Substantia nigra (tissue), 51 donors: ENCODE measurements at places on chromosomes 16 and 17.

- no peak for DNase-seq
Observed at GRCh38 chr16:19991614-19992013, 82.1 kb downstream of the GPR139 start.

DNA sequence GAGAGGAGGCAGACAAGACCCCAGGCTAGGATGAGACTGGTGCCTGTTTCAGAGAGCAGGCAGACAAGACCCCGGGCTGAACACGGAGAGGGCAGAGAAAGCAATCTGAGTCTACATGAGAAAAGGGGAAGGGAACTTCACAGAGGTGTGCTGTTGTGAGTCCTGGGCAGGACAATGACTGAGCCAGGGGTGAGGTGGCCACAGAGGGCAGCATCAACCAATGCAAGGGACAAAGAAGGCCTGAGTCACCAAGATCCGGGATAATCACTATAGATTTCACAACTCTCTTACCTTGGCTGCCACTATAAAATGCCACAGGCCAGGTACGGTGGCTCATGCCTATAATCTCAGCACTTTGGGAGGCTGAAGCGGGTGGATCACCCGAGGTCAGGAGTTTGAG lies 89.0 kb downstream of the SLC39A11 start:
- no peak for DNase-seq

DNA sequence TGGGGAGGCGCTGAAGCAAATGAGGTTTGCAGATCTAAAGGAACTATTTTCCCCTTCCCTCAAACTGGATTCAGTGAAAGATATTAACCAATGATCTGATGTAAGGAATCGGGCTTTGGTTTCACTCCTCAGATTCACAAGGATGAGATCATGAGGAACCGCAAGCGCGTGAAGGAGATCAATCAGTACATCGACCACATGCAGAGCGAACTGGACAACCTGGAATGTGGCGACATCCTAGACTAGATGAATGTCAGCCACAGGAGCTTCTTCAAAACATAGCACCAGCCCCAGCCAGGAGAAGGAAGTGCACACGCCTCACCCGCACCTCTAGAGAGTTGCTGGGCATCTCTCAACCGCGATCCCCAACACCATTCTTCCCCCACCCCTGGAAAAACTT lies 22.5 kb downstream of the ATPAF2 start:
- no peak for DNase-seq

- peak; percentile 33 for DNase-seq
Observed at GRCh38 chr17:81388091-81388611, 7.1 kb upstream of the BAHCC1 start.

- DNase-seq, result no peak
Observed at GRCh38 chr17:39236981-39237441, 11.3 kb upstream of the STAC2 start.

DNA sequence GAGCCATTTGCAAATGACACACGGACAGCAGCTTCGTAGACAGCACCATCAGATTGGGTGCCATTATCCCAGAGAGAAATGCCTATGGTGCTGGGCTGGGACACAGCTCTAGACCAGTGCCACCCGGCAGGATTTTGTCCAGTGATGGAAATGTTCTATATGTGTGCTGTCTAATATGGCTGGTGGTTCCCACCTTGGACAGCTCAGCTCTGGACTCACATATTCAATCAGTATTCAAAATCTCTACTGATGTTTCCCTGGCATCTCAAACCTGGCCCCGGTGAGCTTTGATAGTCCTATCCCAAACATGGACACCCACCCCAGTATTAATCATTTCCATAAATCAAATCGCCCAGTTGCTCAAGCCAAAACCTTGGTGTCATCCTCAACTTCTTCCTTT lies 23.0 kb downstream of the FA2H start:
- DNase-seq, result no peak

GRCh38 chr16:25106567-25107465 lies 4.7 kb upstream of the LCMT1 start:
- peak; percentile 85 for DNase-seq

DNA sequence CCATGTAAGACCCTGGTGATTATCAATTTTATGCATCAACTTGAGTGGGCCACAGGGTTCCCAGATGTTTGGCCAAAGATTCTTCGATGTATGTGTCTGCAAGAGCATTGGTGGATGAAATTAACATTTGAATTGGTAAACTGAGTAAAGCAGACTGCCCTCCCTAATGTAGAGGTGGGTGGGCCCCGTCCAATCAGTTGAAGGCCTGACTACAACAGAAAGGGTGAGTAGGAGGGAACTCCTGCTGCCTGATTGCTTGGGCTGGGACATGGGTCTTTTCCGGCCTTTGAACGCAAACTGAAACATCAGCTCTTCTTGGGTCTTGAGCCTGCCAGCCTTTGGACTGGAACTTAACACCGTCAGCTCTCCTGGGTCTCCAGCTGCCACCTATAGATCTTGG lies 90.6 kb downstream of the BMERB1 start:
- DNase-seq, result no peak

- DNase-seq, result no peak
Observed at GRCh38 chr17:1374431-1375177, 25.4 kb downstream of the YWHAE start.

DNA sequence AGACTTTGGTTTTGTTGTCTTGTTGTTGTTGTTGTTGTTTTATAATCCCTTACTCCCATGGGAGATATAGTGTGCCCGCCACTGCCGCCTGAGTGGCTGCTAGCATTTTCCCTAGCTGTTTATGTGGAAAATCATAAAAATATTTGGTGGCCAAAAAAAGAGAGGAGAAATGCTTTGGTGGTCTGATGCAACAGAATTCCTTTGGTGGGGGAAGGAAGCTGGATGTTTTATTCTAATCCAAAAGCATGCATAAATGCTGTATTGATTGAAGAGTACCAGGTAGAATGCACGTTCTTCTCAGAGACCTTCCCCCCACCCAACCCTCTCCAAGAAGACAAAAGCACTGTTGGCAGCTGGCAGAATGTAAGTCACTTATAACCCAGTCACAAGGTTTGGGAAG lies 93.2 kb downstream of the C17orf67 start:
- no peak for DNase-seq

- DNase-seq, result no peak
Observed at GRCh38 chr17:76208120-76208519, 32.2 kb downstream of the RNF157 start.

DNA sequence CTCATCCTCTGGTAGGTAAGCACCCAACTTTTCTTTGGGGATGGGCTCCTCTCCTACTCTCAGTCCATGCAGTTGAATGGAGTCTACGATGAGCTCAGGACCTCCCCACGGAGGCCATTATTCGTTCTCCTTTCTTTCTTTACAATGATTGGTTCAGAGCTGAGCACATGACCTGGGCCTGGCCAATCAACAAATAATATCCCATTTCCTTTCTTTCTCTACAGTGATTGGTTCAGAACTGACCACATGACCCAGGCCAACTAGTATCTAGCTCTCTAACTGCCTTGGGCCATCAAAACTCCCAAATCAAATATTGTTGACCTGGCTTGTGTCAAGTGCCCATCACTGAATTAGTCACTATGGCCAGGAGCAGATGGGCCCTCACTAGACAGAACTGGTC lies 129.2 kb downstream of the USP31 start:
- DNase-seq, result no peak

DNA sequence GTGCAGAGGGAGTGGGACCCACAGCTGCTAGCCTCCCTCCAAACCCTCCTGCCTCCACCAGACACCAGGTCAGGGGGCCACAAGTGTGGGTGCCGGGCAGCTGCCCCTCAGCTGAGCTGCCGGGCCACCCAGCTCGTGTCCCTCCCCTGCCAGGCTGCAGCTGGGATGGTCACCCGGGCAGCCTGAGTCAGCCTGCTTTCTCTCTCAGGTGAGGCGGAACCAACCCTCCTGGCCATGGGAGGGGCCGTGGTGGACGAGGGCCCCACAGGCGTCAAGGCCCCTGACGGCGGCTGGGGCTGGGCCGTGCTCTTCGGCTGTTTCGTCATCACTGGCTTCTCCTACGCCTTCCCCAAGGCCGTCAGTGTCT lies 6.9 kb downstream of the SLC16A3 start:
- DNase-seq, result no peak

DNA sequence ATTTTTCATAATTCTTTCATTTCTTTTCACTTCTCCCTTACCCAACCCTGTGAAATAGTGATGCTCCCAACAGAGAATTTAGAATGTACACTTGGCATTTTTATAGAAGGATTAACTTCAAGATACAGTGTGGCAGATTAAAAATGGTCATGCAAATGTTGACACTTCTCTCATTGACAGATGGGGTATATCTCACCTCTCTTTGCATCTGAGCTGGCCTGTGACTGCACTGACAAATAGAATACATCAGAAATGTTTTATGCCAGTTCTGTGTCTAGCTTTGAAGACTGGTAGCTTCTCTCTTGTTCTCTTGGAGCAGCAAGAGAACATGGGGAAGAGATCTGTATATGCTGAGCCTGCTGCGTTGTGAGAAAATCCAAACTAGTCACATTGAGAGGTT lies 949.6 kb downstream of the CDH11 start:
- DNase-seq, result no peak

DNA sequence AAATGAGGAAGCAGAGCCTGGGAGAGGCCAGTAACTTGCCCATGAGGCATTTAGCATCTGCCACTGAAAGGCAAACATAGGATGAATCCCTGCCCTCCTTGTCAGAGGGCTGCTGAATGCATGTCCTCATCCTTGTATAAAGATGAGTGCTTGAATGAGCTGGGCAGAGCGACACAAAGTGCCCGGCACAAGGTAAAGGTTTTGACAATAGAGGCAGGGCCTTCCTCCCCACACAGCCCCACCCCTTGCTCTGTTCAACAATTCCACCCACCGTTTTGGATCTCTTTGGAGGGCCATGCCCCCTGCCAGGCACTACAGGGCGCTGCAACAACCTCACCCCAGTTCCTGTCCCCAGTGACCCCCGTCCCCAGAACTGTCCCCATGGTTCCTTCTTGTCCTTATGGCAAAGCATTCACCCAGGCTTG lies 1.4 kb upstream of the KRT19 start:
- no peak for DNase-seq

DNA sequence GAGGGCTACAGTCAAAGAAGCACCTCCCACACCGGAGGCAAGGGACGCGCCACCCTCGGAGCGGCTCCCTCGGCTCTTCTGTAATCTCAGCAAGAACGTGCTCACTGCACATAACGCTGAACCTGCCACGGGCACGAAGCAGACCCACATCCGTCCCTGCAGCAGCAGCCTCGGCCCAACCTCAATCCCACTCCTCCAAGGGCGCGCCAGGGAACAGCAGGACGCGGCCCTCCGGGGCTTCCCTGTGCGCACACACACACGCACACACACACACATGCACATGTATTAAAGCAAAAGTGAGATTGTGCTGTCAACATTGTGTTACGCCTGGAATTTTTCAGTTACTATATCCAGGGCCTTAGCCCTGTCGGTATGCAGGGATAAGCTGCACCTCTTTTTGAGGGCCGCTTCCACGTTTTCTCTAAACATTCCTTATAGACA lies 54.0 kb downstream of the TBC1D16 start:
- no peak for DNase-seq

- peak; percentile 23 for DNase-seq
Observed at GRCh38 chr17:56834380-56835263, 671 bp downstream of the DGKE start.

DNA sequence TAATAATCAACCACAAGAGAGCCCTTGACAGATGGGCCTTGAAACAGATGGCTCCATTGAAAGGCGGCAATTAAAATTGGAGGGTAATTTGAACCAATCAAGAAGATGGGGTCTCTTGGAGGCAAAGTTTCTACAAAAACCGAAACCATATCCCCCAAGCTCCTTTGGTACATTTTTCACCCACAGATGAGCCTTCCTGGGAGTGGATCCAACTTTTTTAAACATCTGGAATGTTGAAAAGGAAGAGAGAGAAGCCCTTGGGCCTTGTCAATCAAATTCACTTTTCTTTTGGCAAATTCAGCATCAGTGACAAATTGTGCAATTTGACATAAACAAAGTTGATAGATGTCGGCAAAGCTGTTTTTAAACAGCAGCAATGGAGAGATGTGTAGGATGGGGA lies 13.2 kb upstream of the NUP93 start:
- DNase-seq, result no peak

DNA sequence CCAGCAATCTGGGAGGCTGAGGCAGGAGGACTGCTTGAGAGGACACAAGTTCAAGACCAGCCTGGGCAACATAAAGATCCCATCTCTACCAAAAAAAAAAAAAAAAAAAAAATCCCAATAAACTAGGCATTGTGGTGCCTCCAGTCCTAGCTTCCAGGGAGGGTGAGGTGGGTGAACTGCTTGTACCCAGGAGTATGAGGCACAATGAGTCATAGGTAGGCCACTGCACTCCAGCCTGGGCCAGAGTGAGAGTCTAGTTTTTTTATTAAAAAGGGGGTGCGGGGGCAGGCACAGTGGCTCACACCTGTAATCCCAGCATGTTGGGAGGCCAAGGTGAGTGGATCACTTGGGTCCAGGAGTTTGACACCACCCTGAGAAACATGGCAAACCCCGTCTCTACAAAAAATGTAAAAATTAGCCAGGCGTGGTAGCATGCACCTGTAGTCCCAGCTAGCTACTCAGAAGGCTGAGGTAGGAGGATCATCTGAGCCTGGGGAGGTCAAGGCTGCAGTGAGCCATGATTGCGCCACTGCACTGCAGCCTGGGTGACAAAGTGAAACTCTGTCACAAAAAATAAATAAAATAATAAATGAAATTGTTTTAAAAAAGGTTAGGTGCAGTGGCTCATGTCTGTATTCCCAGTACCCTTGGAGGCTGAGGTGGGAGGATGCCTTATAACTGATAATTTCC lies 7.8 kb upstream of the CHST6 start:
- DNase-seq, result no peak

DNA sequence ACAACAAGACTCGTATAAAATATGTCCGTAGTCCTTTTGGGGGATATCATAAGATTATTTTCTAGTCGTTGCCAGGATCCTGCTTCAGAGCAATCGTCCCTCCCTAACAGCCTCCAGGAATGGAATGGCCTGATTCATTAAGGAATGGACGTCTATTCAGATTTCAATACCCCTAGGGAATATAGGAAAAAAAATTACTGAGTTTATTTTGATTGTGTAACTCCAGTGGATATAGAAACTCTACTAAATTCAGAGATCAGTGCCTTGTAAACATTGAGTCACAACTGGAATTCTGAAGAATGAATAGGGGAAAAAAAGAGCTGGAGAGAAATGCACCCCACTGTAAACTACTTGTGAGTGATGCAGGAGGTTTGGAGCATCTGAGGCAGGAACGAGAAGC lies 1171.5 kb upstream of the GOT2 start:
- DNase-seq, result no peak

DNA sequence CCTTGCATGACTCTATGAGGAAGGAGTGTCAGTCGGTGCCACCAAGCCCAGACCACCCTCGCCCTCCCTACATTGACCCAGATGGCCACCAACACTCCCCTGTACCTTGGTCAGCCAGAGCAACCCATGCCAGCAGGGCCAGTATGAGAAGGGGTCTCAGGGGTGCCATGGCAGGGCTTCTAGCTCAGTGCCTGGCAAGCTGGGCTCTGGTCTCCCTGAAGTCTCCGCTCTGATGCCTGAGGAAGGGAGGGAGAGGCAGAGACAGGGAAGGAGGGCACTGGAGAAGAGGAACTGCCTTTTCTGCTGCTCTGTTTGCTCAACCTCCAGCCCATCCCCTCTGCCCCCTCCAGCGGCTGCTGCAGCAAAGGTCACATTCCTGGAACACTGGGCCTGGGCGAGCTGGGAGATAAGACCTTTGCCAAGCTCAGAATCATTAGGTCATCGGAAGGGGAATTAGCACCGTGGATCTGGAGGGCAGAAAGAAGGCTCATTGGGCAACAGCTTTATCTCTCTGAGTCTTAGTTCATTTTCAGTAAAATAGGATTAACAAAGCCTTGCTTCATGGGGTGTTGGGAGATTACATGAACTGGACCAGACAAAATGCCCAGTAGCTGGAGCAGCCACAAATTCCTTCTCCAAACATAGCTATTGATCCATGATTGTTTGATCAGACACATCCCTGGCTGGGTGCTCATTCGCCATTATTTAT lies at the start of gene VTN:
Gene VTN (minus strand): TSS at position 273 of the 709 bp plus-strand sequence. CDS start 104 bp downstream, at position 169.
- DNase-seq, result no peak

- DNase-seq, result no peak
Observed at GRCh38 chr17:65694601-65695000, 133.2 kb upstream of the AXIN2 start.
